Naive thymus-derived CD8-positive, alpha-beta T cell (primary cell): ENCODE measurements at places on chromosomes 5 and 9.
A peak's percentile ranks its signal among the peaks of the same experiment; 100 is the strongest.

DNA sequence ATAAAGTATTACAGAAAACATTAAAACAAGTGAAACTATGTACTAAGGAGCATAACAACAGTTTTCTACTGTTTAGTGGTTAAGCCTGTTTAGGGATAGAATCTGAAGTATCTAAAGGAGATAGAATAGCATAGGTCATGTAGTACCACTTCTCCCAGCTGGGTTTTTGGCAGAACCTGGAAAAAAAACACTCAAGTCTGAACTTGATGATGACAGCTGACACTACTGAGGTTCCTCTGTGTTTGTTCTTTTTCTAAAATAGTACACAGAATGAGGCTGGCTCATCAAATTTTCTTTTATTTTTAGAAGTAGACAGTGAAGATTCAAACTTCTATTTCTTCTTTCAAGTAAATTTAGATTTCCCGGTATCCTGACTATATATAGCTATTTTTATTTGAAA is 203.8 kb upstream of the ACO1 start:
- H3K27me3 ChIP-seq = peaks cover 12% of the 10 kb centered on the region
- no peak for DNase-seq
- no peaks in the 10 kb centered on the region for H3K36me3 ChIP-seq
- H3K27ac ChIP-seq = no peak overlapping the region

- H3K36me3 ChIP-seq = peaks cover 5% of the 10 kb centered on the region
- no peak for DNase-seq
- H3K4me1 ChIP-seq = peaks cover 57% of the 10 kb centered on the region
- peaks cover 40% of the 10 kb centered on the region for H3K27me3 ChIP-seq
- H3K27ac ChIP-seq = no peak overlapping the region
Measured at GRCh38 chr5:123089914-123090660, 1.0 kb downstream of the PRDM6 start.

- H3K27ac ChIP-seq = no peak overlapping the region
- DNase-seq = no peak
- no peaks in the 10 kb centered on the region for H3K27me3 ChIP-seq
- H3K4me1 ChIP-seq = peaks cover 55% of the 10 kb centered on the region
- no peak overlapping the region for H3K4me3 ChIP-seq
Measured at GRCh38 chr5:67190861-67191260, 5.7 kb downstream of the CD180 start.

DNA sequence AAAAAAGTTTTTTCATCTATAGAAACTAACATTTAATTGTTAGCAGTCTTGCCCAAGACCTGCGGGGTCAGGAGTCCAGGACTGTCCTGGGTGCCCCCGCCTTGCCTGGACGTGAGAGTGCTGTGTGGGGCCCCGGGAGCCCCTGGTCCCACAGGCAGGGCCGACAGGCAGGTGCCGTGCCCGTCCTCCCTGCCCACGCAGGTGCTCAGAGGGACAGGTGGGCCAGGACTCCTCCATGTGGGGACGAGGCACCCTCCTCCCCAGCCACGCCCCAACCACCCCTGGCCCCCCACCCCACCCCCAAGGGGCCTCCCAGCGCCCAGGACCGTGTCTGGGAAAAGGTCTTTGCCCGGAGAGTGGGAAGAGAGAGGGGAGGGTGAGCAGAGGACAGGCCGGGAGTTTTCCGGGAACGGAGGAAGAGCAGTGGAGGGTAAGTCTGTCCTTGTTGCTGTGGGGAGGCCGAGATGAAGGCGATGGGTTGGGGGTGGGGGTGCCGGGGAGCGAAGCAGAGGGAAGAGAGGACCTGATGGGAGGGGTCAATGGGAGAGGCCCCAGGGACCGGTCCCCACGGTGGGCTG is 2.7 kb upstream of the LCN12 start:
- peak overlapping the region; percentile 85 for H3K27ac ChIP-seq
- H3K4me1 ChIP-seq = peaks cover 17% of the 10 kb centered on the region
- no peak for DNase-seq
- no peaks in the 10 kb centered on the region for H3K27me3 ChIP-seq

GRCh38 chr9:129626625-129627284 is 792 bp downstream of the NTMT1 start:
- H3K4me3 ChIP-seq = peak overlapping the region; percentile 90
- peaks cover 14% of the 10 kb centered on the region for H3K27me3 ChIP-seq
- DNase-seq = peak; percentile 39
- H3K36me3 ChIP-seq = no peaks in the 10 kb centered on the region
- peak overlapping the region; percentile 94 for H3K27ac ChIP-seq
- H3K4me1 ChIP-seq = peaks cover 68% of the 10 kb centered on the region

DNA sequence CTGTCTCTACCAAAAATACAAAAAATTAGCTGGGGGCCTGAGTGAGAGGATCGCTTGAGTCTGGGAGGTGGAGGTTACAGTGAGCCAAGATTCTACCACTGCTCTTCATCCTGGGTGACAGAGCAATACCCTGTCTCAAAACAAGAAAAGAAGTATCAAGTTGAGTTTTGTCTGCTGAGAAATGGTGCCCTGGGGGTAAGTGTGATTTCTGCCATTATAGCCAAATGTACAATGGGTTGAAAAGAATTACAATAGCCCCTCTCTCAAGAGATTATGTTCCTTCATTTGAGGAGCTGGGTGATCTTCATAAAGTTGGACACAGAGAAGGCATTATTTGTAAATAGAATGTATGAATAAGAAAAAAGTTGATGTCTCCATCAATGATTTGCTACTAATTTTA is 189.4 kb downstream of the GOLPH3 start:
- H3K27me3 ChIP-seq = peaks cover 8% of the 10 kb centered on the region
- no peak overlapping the region for H3K4me3 ChIP-seq
- DNase-seq = no peak
- no peaks in the 10 kb centered on the region for H3K36me3 ChIP-seq
- H3K4me1 ChIP-seq = no peaks in the 10 kb centered on the region

DNA sequence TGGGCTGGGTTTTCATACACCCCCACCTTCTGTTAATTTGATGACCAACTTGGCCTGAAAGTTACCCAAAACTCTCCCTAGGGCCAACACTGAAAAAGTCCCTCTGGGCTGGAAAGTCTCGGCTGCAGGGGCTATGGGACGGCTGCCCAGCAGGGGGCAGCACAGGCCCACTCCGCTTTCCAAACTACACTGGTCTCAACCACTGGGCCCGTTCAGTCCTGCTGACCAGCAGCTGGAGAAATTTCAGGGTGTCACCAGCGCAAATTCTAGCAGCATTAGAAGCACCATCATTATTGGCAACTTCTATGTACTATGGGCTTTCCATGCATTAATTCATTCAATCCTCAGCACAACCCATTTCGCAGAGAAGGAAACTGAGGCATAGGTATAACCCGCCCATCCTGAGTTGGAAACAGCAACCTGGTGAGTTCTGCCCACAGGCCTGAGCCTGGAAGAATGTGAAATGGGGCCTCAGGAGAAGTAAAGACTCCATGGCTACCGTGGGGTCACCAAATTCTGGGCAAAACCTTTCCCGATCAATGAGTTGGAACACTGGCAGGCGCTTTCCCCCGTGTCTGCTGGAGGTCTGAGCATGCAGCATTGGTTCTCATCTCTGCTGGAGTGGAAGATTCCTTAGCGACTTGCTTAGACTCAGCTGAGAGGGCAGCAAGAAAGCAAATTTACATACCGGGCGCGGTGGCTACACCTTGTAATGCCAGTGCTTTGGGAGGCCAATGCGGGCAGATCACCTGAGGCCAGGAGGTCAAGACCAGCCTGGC is 9.7 kb downstream of the ORM2 start:
- H3K27me3 ChIP-seq = no peaks in the 10 kb centered on the region
- peak; percentile 73 for DNase-seq
- H3K4me3 ChIP-seq = no peak overlapping the region
- H3K27ac ChIP-seq = peak overlapping the region; percentile 79
- H3K36me3 ChIP-seq = peaks cover 8% of the 10 kb centered on the region

GRCh38 chr5:83343299-83343698 is 128.2 kb upstream of the VCAN start:
- no peak overlapping the region for H3K4me3 ChIP-seq
- no peaks in the 10 kb centered on the region for H3K27me3 ChIP-seq
- peaks cover 17% of the 10 kb centered on the region for H3K4me1 ChIP-seq
- DNase-seq = no peak

DNA sequence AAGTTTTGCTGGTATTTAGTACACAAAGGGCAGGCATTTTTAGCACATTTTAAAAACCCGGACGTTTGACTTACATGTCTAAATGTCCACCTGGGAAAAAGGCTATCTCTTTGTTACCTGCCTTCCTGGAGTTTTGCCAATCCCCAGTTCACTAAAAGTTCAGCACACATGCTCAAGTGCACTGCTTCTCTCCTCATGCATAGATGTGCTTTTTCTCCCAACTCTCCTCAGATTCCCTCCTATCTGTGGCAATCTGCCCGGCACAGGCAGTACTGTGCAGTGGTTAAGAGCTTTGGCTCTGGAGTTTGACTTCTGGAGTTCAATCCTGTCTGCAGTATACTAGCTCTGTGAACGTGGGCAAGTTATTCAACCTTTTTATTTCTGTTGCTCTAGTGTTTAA is 8.3 kb upstream of the CCNO start:
- no peaks in the 10 kb centered on the region for H3K36me3 ChIP-seq
- no peaks in the 10 kb centered on the region for H3K4me1 ChIP-seq
- H3K27me3 ChIP-seq = peaks cover 11% of the 10 kb centered on the region
- H3K27ac ChIP-seq = no peak overlapping the region
- H3K4me3 ChIP-seq = no peak overlapping the region
- no peak for DNase-seq

- H3K4me1 ChIP-seq = peaks cover 4% of the 10 kb centered on the region
- no peak for DNase-seq
- no peak overlapping the region for H3K4me3 ChIP-seq
- no peaks in the 10 kb centered on the region for H3K36me3 ChIP-seq
Measured at GRCh38 chr5:142472306-142472951, 147.6 kb upstream of the SPRY4 start.

GRCh38 chr5:151016700-151017099 is 3.7 kb upstream of the GPX3 start:
- peaks cover 8% of the 10 kb centered on the region for H3K27me3 ChIP-seq
- H3K4me1 ChIP-seq = peaks cover 23% of the 10 kb centered on the region
- no peaks in the 10 kb centered on the region for H3K36me3 ChIP-seq

- H3K27ac ChIP-seq = peak overlapping the region; percentile 89
- DNase-seq = no peak
- H3K4me3 ChIP-seq = peak overlapping the region; percentile 19
Measured at GRCh38 chr5:53031695-53032096, 42.5 kb downstream of the ITGA2 start.

DNA sequence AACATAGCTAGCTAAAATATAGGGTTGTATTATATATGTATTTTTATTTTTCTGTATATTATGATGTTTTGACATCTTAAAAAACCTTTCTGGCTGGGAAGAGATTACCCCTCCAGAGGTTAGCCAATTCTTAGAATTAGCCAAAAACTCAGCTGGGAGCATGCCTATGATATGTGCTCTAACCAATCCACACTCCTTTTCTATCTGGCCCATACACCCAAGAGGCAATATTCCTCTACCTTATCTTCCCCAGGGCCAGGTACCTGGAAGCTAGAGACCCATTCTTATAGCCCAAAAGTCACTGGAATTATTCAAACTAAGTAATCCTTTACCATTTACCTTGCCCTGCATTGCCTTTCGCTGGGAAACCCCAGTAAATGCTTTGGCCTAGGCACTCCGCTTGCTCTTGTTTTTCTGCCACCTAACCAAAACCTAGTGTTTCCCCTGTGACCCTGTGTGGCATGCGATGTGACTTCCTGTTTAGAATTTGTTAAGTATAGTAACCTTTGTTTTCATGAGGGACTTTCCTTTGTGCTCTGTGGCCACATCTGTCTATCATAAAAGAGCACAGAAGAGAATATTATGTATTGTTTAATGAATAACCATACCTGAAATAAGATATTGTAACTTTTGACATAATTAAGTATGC is 37.4 kb downstream of the CSNK1G3 start:
- peak overlapping the region; percentile 48 for H3K27ac ChIP-seq
- H3K4me1 ChIP-seq = peaks cover 59% of the 10 kb centered on the region
- peak overlapping the region; percentile 75 for H3K4me3 ChIP-seq
- no peak for DNase-seq
- no peaks in the 10 kb centered on the region for H3K27me3 ChIP-seq
- H3K36me3 ChIP-seq = peaks cover 15% of the 10 kb centered on the region

GRCh38 chr5:126103050-126103449 is 320.2 kb upstream of the GRAMD2B start:
- H3K4me3 ChIP-seq = no peak overlapping the region
- no peaks in the 10 kb centered on the region for H3K27me3 ChIP-seq
- no peaks in the 10 kb centered on the region for H3K4me1 ChIP-seq
- H3K36me3 ChIP-seq = peaks cover 3% of the 10 kb centered on the region

DNA sequence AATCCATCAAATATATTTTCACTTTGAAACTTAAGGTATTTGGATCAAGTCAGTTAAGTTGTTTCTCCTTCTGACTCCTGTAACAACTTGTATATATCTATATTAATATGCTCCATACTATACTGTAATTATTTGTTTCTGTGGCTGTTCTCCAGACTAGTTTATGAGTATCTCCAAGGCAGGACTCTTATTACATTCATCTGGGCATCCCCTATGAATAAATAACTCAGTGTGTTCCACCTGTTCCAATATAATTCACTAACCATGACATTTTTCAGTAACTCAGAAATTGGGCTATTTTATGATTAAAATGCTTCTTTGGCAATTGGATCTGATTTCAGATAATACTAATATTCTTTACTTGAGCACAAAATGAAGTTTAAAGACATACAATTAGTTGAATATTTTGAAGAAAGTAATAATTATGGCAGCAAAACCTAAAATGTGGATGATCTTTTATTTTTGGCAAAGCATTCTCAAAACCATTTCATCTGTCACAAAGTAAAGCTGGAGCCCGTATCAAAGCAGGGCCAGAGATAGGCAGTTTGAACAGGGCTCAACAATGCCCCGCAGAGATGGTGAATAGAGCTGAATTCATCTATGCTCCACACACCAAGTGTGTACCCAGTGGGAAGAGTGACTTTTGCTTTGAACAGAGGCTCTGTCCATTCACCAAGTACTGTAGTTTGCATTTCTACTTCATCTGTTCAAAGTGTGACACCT is 314.3 kb downstream of the PDE4D start:
- H3K4me1 ChIP-seq = peaks cover 8% of the 10 kb centered on the region
- no peak overlapping the region for H3K27ac ChIP-seq
- H3K27me3 ChIP-seq = peaks cover 4% of the 10 kb centered on the region
- no peak overlapping the region for H3K4me3 ChIP-seq
- no peak for DNase-seq

GRCh38 chr5:143558048-143558447 is 154.6 kb upstream of the NR3C1 start:
- no peaks in the 10 kb centered on the region for H3K36me3 ChIP-seq
- H3K4me3 ChIP-seq = no peak overlapping the region
- DNase-seq = no peak
- H3K27me3 ChIP-seq = no peaks in the 10 kb centered on the region

DNA sequence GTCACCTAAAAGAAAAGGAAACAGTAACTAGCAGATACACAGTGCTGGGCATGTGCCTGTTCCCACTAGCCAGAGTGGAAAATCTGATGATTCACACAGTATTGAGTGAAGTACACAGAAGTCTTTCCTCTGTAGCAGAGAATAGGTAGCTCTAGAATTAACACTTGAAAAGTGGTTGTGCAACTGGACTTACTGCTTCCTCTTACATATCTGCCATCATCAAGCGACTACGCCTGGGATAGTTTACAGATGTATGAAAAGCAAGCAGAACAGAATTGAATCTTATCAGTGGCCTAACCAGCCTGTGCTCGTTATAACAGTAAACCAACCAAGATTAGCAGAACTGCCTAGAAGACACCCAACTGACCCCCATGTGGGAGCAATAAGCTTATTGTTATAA is 130.6 kb downstream of the DTWD2 start:
- peaks cover 10% of the 10 kb centered on the region for H3K36me3 ChIP-seq
- H3K27me3 ChIP-seq = no peaks in the 10 kb centered on the region
- no peak overlapping the region for H3K4me3 ChIP-seq
- DNase-seq = no peak
